ENCODE measurements at places on chromosomes 5 and 9.

GRCh38 chr5:125140855-125141254 lies 394.4 kb upstream of the ZNF608 start:
- DNase-seq: no peak

DNA sequence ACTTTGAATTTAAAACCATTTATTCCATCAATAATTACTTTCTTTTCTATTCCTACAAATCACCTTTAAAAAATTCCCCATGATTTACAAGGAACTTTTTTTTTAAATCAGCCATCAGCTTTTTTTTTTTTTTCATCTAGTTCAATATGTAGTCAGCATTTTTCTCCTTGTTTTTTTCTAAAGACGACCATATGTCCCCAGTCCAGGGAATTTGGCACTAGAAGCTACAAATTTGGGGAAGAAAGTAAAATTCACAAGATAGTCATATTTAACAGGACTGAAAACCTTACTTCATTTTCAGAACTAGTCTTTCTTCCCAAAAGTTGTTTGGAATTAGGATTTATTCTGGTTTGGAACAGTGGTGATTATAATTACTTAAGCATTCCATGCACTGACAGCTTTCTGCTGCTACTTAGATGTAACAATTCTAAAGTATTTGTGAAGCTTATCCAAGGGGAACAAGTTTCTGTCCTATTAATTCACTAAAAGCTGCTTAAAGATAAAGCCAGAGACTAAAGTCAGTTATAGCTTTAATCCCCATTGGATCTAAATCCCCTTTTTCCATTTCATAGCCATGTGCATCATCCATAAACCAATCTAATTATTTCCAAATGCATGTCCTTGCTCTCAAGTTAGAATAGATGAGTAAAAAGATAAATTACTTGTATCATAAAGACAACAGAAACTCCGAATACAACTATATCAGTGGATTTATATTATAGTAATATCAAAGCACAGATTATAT lies 7.4 kb upstream of the SNCAIP start:
- no peak for DNase-seq

- no peak for DNase-seq
Measured at GRCh38 chr9:7369384-7369821, 430.2 kb downstream of the DMAC1 start.

GRCh38 chr5:27172693-27173092 lies 134.3 kb upstream of the CDH9 start:
- no peak for DNase-seq

DNA sequence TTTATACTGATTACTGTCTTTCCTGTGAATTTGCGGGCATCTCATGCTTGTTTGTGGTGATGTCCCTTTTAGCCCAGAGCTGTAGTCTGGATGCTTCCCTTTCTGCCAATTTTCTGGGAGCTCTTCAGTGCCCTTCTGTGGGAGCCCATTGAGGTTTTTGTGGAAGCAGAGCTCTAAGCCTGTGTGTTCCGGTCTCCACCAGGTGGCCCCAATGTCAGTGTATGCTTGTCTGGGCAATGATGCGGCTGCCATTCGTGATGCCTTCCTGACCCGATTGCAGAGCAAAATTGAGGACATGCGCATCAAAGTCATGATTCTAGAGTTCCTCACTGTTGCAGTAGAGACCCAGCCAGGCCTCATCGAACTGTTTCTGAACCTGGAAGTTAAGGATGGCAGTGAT lies 35.1 kb downstream of the SH3GLB2 start:
- no peak for DNase-seq

GRCh38 chr5:32339198-32339597 lies 26.5 kb upstream of the MTMR12 start:
- DNase-seq: no peak
